ENCODE measurements at places on chromosomes 16 and 17.

GRCh38 chr17:82050761-82051641 is 610 bp downstream of the RFNG start:
- no peak for DNase-seq

DNA sequence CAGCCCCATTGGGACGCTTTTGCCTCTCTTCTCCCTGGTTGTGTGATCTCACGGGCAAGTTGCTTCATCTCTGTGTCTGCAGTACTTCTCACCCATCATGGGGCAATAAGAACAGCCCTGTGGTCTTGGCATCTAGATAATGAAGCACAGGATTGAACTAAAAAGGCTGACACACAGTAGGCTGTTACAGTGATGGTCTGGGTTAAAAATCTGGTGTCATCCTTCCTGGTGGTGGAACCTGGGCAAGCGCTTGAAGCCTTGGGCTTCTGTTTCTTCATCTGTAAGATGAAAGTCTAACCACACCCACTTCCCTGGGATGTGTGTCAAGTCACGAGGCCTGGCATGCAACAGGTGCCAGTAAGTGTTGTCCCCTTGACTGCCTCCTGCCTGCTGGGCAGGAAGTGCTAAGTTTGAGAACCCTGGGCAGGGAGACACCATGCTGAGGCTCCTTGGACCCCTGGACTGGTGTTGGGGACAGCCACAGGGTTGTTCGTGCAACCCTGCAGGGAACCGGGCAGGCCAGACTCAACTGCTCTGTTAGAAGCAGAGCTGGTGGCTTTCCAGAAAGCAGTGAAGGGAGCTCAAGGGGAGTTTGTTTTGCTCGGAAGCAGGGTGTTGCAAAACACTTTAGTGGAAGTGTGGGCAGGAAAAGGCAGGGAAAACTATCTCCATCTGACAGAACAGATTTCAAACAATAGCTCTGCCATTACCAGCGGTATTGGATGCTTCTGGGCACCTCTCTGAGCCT is 5.9 kb upstream of the MAP2K3 start:
- no peak for DNase-seq

DNA sequence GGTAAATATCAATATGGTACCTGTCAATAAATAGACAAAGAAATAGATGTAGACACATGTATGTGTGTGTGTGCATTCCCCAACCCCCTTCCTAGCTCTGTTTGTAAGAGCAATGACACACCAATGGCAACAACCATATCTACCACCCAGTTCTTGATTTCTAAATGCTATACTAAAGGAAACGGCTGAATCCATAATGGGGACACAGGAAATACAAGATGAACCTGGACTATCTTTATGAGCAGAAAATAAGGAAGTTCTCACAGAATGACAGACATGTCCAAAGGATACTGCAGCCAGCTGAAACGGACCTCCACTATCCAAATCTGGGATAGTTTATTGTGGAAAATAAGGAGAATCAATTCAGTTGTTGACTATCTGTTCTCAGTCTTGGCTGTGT is 75.3 kb downstream of the MYO1D start:
- DNase-seq = no peak

DNA sequence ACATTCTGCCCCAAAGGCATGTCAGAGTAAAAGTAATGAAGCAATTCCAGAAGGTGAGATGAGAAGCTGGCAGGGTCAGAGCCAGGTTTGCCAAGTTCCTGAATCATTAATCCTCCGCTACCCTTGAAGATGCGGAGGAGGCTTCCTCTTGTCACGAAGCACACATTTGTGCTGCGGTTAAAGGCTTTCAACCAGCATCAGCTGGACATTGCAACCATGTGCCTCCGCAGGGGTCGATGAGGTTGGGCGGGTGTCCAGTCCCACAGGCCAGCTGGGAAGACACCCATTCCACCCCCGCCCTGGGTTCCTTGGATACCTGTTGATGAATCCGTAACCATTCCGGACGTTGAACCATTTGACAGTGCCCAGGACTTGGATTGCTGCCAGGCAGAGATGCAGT is 1.3 kb downstream of the YBX2 start:
- DNase-seq = no peak

- DNase-seq = no peak
These were observed 3.6 kb downstream of the CPD start for GRCh38 chr17:30382345-30382744.
